Right atrium auricular region (tissue), 2 donors: ENCODE measurements at places on chromosomes 3 and 15. TPM values are rescaled to one million over a fixed set of nuclear protein-coding genes. Genes with fewer than 3 reads are reported as not detected.

Gene GPR27
- total RNA-seq: 0.98 TPM

DNA sequence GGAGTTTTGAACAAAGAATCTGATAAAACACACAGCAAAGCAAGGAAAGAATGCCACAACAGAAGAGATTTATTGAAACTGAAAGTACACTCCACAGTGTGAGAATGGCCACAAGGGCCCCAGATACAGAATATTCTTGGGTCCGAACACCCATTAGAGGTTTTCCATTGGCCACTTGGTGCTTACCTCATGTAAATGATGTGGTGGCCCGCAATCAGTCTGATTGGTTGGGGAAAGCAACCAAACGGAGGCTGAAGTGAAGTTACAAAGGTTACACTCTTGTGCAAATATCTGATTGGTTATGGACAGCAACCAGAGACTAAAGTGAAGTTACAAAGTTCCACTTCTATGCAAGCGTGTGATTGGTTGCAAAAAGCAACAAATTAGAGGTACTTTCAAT lies 20.4 kb downstream of the NSUN3 start:
- no peak for DNase-seq
- no peak overlapping the region for H3K4me3 ChIP-seq
- no peaks in the 10 kb centered on the region for H3K27me3 ChIP-seq
- H3K4me1 ChIP-seq: no peaks in the 10 kb centered on the region
- peaks cover 5% of the 10 kb centered on the region for H3K36me3 ChIP-seq

Gene GOLGA6A
- total RNA-seq: not detected

DNA sequence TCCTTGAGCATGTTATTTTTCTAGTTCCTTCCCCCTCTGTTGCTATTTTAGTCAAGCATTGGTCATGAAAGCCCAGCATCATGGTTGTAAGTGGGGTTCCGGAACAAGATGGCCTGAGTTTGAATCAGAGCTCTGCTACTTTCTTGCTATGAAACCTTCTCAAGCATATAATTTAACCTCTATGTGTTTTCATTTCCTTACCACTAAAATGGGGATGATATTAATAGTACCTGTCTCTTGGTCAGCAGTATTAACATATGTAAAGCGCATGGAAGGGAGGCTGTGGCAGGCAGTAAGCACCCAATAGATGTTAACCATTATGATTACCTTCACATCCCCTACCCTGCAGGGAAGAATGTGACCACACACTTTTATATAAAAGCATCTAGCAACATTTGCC lies 14.3 kb upstream of the SPRED1 start:
- H3K27me3 ChIP-seq: no peaks in the 10 kb centered on the region
- no peak for DNase-seq
- no peaks in the 10 kb centered on the region for H3K36me3 ChIP-seq
- H3K4me1 ChIP-seq: no peaks in the 10 kb centered on the region
- H3K4me3 ChIP-seq: no peak overlapping the region
- H3K27ac ChIP-seq: no peak overlapping the region

- no peaks in the 10 kb centered on the region for H3K36me3 ChIP-seq
- no peaks in the 10 kb centered on the region for H3K4me1 ChIP-seq
- no peak overlapping the region for H3K4me3 ChIP-seq
- H3K27me3 ChIP-seq: no peaks in the 10 kb centered on the region
Measured at GRCh38 chr15:36965570-36966342, 134.6 kb downstream of the MEIS2 start.

Gene SLC4A7
- 25.6 TPM for total RNA-seq

GRCh38 chr3:129727707-129728106 lies 121.2 kb upstream of the PLXND1 start:
- H3K27ac ChIP-seq: no peak overlapping the region
- no peaks in the 10 kb centered on the region for H3K27me3 ChIP-seq
- H3K4me3 ChIP-seq: no peak overlapping the region
- no peaks in the 10 kb centered on the region for H3K36me3 ChIP-seq

DNA sequence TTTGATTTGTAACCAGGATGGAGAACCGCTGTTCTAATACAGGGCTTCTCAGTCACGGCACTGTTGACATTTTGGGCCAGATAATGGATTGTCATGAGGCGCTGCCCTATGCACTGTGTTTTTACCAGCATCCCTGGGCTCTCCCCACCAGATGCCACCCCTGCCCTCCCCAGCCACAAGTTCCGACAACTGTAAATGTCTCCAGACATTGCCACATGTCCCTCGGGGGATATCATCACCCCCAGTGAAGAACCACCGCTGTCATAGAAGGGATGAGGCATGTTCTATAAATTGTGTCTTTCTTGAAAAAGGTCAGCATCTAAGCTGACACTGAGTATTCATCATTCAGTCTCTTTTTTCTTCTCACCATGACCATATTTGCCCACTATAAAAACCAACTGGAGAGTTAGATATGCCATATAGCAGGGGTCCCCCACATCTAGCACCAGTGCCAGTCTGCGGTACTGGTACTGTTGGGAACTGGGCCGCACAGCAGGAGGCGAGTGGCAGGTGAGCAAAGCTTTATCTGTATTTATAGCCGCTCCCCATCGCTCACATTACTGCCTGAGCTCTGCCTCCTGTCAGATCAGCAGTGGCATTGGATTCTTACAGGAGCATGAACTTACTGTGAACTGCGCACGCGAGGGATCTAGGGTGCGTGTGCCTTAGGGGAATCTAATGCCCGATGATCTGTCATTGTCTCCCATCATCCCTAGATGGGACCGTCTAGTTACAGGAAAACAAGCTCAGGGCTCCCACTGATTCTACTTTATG lies 260.5 kb upstream of the ST8SIA2 start:
- no peak overlapping the region for H3K27ac ChIP-seq
- no peak overlapping the region for H3K4me3 ChIP-seq
- DNase-seq: no peak
- H3K27me3 ChIP-seq: no peaks in the 10 kb centered on the region

GRCh38 chr3:59262076-59262498 lies 212.3 kb upstream of the CFAP20DC start:
- DNase-seq: no peak
- H3K36me3 ChIP-seq: no peaks in the 10 kb centered on the region
- H3K4me1 ChIP-seq: no peaks in the 10 kb centered on the region
- H3K27ac ChIP-seq: no peak overlapping the region
- H3K4me3 ChIP-seq: no peak overlapping the region

- H3K27me3 ChIP-seq: no peaks in the 10 kb centered on the region
- H3K4me3 ChIP-seq: peak overlapping the region; percentile 63
- H3K36me3 ChIP-seq: peaks cover 82% of the 10 kb centered on the region
- peaks cover 87% of the 10 kb centered on the region for H3K4me1 ChIP-seq
- no peak for DNase-seq
Measured at GRCh38 chr15:63048776-63049665, 6.5 kb downstream of the TPM1 start.

DNA sequence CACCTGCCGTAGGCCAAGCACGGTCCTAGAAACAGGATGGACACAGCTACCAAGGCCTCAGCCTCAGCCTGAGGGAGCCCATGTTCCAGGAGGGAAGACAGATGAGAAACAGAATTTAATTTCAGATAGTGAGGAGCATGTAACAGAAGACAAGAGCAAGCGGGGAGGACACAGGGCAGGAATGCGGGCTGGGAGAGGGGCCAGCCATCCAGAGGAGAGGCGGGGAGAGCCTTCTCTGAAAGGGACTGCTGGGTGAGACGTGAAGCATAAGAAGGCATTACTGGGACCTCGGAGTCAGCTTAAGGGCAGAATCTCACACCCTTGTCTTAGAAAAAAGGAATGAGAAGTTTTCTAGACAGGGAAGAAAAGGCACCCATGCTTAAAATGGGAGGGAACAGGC lies 271.7 kb upstream of the NSMCE3 start:
- H3K27ac ChIP-seq: no peak overlapping the region
- H3K4me1 ChIP-seq: no peaks in the 10 kb centered on the region
- no peak for DNase-seq
- H3K4me3 ChIP-seq: no peak overlapping the region
- no peaks in the 10 kb centered on the region for H3K36me3 ChIP-seq
- no peaks in the 10 kb centered on the region for H3K27me3 ChIP-seq

DNA sequence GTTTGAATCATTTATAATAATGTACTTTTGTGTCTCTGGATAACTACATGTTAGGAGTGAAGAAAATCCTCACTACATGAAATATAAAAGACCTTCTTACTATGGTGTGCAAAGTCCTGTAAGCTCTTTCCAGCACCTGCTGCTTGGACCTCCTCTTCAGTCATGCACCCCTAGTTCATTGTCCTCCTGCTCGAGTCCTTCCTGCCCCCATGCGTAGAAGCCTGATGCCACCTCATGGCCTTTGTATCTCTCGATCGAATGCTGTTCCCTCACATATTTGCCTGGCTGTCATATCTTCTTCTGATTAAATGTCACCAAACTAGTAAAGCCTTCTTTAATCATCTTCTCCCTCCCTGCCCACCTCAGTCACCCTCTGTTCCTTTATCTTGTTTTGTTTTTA lies 49.9 kb upstream of the SUCLG2 start:
- no peaks in the 10 kb centered on the region for H3K36me3 ChIP-seq
- H3K27ac ChIP-seq: no peak overlapping the region
- H3K27me3 ChIP-seq: no peaks in the 10 kb centered on the region
- H3K4me1 ChIP-seq: no peaks in the 10 kb centered on the region

DNA sequence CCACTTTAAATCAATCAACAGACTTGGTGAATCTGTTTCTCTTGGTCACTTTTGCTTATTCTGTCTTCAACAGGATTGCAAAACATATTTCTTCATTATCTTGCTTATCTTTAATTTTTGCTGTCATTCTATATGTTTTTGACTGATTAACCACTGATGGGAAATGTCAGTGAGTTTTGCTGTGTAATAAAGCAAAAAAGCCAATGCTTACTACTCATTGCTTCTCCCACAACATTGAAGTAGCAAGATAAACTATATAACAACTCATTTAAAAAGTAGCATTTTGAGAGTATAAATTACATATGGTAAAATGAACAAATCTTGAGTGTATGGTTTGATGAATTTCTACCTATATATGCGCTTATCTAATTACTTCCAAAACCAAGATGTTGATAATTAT lies 892 bp downstream of the CD200R1L start:
- H3K4me3 ChIP-seq: no peak overlapping the region
- no peak for DNase-seq
- H3K27ac ChIP-seq: no peak overlapping the region

Gene PCLAF
- total RNA-seq: not detected

DNA sequence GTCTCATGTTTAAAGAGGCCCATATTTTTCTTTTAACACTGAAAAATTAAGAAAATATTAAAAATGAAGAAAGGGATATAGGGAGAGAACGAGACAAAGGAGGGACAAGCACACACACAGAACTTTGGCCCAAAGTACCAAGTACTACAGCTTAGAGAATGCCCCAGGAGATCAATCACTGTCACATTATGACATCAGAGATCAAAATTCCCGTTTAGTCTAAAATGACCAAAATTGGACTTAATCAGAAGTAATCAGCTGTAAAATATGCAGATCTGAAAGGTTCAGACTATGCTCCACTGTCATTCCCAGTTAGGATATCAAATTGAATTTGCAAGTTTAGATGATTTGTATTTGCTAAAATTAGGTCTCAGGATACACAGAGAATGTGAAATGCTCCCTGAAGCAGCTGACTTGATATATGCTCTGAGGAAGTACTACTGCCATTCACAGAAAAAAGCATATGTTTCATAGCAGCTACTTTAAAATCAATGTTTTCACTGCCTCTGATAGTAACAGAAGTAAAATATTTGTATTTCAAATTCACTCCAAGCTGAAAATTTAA lies 123.0 kb downstream of the PEAK1 start:
- DNase-seq: no peak
- peaks cover 9% of the 10 kb centered on the region for H3K4me1 ChIP-seq
- no peak overlapping the region for H3K4me3 ChIP-seq
- no peak overlapping the region for H3K27ac ChIP-seq
- no peaks in the 10 kb centered on the region for H3K36me3 ChIP-seq
- H3K27me3 ChIP-seq: no peaks in the 10 kb centered on the region

DNA sequence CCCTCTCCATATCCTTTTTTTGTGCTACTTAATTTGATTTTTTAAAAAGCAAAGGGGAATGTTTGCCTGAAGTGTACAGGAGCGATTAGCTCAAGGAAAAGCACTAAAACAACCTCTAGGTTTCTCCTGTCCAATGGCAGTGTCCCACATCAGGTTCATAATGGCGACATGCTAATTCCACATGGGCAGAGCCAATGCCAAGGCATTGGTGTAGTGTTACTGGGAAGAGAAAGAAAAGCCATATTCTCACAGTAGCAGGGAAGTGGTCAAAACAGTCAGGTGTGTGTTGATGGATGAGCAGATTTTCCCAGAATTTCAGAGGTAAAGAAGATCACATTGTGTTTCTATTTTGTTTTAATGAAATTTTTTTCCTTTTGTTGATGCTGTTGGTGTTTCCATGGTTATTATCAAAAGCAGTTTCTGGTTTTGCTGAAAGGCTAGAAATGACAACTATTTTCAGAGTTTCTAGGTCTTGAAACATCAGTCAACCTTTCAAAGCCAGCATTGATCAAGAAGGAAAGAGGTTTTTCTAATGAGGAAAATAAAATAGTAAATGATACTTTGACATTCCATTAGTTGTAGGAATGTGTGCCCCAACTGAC lies 65.2 kb downstream of the FNDC3B start:
- H3K4me1 ChIP-seq: no peaks in the 10 kb centered on the region
- H3K27me3 ChIP-seq: no peaks in the 10 kb centered on the region
- H3K4me3 ChIP-seq: no peak overlapping the region
- H3K36me3 ChIP-seq: no peaks in the 10 kb centered on the region
- no peak for DNase-seq

GRCh38 chr3:99862208-99862607 lies 44.5 kb downstream of the CMSS1 start:
- no peak for DNase-seq
- peaks cover 35% of the 10 kb centered on the region for H3K36me3 ChIP-seq
- peak overlapping the region; percentile 37 for H3K27ac ChIP-seq
- no peaks in the 10 kb centered on the region for H3K27me3 ChIP-seq

Gene PLSCR2
- total RNA-seq: not detected

DNA sequence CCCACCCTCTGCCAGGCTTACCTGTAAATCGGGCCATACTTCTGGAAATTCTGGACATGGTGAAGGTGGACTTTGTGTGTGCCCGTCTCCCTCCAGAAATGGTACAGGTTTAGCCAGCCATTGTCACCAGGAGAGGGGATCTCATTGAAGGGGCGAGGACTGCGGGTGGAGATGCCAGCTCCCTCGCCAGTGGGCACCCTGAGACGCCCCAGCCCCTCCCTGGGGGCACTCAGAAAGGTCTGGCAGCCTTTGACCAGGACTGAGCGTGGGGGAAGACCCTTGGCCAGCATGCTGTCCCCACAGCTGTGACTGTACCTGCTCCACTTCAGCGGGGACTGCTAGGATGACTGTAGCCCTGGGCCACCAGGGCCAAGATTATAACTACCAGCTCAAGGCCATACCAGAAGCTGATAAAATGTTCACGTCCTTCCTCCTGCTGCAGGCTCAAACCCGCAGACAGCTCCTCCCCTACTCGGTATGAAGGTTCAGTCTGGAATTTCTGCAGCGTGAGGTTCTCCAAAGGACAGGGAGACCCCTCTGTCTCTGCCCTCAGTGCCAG lies at the start of gene CYP11A1:
CYP11A1 (minus strand) TSS at position 351 of the 559 bp plus-strand sequence; CDS start at position 290, 61 bp downstream.
- no peak for DNase-seq
- no peak within 1 kb of the TSS for H3K27ac ChIP-seq
- no peaks in the 10 kb centered on the region for H3K27me3 ChIP-seq

Gene AGTR1
- total RNA-seq: 35.2 TPM

DNA sequence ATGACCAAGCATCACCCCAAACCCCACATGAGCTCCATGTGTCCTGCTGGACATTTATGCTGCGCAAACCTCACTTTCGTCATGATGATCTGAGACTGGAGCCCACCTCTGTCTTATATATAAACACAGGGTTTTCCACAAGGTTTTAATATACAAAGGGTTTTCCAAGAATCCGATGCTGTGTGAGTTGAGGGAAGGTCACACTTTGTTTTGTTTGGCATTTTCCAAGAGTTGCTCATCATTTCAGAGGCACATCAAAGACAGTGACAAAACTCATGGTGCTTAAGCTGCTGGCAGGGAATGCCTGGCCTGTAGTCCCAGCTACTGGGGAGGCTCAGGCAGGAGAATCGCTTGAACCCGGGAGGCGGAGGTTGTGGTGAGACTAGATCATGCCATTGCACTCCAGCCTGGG lies 20.0 kb downstream of the EFCC1 start:
- H3K27ac ChIP-seq: no peak overlapping the region
- DNase-seq: no peak
- H3K4me1 ChIP-seq: peaks cover 75% of the 10 kb centered on the region
- no peaks in the 10 kb centered on the region for H3K36me3 ChIP-seq
